ENCODE measurements at places on chromosomes 2 and 18. TPM values are rescaled to one million over a fixed set of nuclear protein-coding genes. Genes with fewer than 3 reads are reported as not detected.

The IGFBP5 gene
- 246 TPM for total RNA-seq

The BMP10 gene
- not detected for total RNA-seq

The ADAM23 gene
- total RNA-seq = 3.1 TPM

The MYO7B gene
- 0.49 TPM for total RNA-seq

The TXNDC2 gene
- total RNA-seq = not detected

The FRZB gene
- 8.1 TPM for total RNA-seq

Data from skin of body (tissue), 3 donors.